Globus pallidus (tissue), 1 donor: ENCODE measurements at places on chromosomes 5 and 9.
A peak's percentile ranks its signal among the peaks of the same experiment; 100 is the strongest.

GRCh38 chr9:84062538-84062937 lies 81.9 kb downstream of the RMI1 start:
- DNase-seq: no peak

- DNase-seq: no peak
Measured at GRCh38 chr5:42799668-42800114, 12.0 kb downstream of the SELENOP start.

GRCh38 chr5:125162714-125163113 lies 416.3 kb upstream of the ZNF608 start:
- DNase-seq: no peak

- DNase-seq: no peak
Measured at GRCh38 chr9:36691671-36692070, 119.0 kb downstream of the MELK start.

DNA sequence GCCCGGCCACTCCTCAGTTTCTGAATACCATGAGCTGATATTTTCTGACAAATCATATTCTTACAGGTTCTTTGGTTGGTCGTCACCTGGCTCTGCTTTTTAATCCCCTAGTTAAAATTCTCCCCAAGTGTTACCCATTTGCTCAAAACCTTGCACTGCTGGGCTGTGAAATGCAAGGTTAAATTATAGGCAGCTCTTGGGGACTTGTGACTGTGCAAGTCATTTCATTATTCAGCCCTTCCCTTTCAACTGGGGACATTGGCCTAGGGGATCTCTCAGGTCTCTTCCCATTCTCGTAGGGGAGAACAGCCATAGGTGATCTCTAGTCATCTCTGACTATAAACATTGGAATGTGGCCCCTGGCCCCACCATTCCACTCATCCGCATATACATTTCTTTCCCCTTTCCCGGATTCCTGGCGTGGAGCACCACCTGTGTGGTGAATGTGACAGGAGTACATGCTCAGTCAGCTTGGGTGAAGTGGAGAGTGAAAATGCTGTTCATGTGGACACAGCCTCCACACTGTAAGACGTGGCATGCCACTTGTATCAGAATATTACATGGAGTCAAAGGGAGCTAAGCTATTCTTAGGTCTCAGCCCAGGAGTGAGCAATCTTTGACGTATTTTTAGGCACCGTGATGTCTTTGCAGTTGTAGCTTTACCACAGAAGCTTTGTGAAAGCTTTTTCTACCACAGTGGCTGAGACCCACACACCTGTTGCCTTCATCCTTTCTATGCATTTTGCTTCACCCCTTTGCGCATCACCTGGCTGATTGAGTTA lies 386.7 kb downstream of the KDM4C start:
- DNase-seq: no peak

GRCh38 chr9:3138231-3139229 lies 294.6 kb upstream of the PUM3 start:
- DNase-seq: no peak

GRCh38 chr9:109191746-109192145 lies 24.7 kb upstream of the FRRS1L start:
- no peak for DNase-seq

- DNase-seq: no peak
Measured at GRCh38 chr5:42828671-42829070, 17.0 kb upstream of the SELENOP start.

DNA sequence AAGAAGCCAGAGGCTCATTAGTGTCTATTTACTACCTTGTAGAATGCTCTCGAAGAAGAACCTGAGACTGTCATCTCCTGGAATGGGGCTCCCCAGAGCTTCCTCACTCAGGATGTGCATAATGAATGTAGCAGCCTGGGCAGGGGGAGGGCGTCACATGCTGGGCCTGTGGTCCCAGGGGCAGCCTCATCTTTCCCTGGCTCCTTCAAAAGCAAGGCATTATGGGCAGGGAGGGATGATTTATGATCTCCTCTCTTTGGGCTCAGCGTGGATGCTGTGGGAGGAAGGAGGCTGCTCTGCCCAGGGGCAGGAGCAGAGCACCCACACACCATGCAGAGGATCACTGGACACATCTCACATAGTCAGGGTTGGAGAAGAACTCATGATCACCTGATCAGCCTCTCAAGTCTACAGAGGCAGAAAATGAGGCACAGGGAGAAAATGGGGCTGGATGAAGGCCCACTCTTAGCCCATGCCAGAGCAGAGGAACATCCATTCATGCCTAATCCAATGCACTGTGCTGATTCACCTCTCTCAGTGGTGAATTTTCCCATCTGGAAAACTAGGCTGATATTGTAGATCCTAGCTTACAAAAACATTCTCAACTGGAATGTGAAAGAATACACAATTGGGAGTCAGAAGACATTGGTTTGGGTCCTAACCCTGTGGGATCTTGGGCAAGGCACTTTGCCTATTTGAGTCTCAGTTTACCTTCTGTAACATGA lies 173.7 kb downstream of the CARTPT start:
- no peak for DNase-seq

DNA sequence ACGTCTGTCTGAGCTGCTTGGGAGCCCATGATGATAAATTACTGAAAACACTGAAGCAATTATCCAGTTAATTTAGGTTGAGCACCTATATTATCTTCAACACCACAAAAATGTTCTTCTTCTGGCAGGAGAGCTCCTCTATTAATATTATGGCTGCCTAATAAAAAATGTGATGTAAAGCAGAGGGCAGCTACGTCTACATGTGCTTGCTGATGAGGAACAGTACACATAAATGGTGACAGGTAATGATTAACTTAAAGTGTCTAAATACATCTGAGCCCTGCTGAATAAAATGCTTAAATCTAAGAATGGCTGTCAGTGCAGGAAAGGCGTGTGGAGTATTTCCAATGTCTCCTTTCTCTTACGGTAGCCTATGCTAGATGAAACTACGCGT lies 131.3 kb upstream of the NR3C1 start:
- no peak for DNase-seq

DNA sequence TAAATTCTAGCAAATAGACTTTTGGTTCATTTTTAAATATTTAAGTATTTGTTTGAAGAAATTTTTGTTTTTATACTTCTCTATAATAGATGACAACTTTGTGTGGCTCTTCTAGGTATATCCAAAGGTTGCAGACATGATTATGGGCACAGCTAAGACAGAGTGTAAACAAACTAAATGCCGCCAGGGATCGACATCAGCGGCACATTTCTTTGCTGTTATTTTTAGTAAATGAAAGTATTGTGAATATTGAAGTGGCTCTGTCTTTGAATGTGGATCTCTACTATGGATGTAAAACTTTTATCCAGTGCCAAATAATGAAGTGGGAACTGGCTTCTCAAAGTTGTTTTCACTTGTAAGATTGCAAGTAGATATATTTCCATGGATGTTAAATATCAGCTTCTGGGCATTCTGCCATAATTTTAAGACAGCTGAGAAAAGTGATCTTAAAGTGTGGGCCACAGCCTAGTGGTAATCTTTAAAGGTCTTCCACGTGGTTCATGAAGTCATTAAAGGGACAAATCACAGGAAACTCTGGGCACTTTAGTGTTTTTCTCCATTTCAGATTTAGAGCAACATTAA lies 589.9 kb downstream of the ZNF608 start:
- DNase-seq: no peak

- DNase-seq: peak; percentile 85
Measured at GRCh38 chr9:126440940-126441339, 114.3 kb downstream of the MVB12B start.

DNA sequence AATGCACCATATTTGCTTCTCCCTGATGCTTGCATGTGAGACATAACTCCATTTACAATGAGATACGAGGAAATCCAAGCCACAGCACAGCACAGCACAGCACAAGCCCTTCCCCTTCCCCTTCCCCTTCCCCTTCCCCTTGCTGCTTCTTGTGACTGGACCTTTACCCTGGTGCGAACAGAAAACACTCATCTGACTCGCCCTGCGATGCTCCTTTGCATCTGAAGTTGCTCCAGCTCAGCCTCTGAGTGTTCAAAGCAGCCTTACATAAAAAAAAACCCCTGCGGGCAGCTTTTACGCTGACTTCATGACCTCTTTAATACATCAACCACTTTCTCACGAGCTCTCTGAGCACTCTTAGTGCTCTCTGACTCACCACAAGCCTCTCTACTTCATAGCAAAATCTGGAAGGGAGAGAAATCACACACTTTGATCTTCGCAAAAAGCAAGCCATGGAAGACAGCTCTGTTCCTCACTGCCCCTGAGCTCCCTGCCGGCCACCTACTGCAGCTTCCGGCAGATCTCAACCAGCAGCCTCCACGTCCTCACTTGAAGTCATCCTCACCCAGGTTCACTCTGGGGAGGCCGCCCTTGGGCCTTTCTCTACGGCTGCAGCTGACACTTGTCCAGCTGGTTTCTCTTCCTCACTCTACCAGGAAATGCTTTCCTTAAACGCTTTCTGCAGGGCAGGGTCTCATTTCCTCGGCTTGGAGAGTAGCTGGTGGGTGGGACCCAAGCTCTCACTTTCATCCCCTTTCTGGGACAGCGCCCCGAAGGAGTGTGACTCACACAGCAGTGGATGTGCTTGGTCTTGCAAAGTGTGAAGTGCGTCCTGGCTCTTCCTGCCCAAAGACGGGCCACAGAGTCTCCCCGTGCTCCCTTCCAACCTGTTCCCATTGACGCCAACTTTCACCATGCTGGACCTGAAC lies 5.3 kb downstream of the SLC34A1 start:
- no peak for DNase-seq

DNA sequence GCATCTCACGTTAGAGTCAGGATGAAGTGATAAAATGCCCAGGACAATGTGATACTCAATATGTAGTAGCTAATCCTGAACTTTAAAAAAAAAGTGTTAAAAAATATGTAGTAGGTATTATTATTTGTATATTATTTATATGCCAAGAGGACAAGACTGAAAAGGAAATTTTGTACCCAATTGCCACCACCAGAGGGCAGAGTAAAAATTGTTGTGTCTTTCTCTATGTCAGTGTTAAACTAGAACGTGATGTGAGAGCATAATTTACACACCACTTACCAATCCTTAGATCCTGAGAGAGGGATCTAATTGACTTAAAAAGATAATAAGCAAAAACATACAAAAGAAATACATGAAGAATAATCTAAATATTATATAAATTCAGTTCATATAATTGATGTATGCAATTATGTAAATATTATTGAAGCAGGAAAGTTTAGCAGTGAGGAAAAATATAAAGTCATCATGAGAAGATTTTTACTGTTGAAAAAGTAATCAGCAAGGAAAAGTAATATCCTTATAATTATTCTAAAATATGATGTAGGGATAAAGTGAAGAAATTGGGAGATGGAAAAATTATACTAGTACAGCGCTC lies 288.9 kb downstream of the RAB3C start:
- DNase-seq: peak; percentile 13

- DNase-seq: peak; percentile 86
Measured at GRCh38 chr5:127428748-127429147, 88.7 kb upstream of the PRRC1 start.

DNA sequence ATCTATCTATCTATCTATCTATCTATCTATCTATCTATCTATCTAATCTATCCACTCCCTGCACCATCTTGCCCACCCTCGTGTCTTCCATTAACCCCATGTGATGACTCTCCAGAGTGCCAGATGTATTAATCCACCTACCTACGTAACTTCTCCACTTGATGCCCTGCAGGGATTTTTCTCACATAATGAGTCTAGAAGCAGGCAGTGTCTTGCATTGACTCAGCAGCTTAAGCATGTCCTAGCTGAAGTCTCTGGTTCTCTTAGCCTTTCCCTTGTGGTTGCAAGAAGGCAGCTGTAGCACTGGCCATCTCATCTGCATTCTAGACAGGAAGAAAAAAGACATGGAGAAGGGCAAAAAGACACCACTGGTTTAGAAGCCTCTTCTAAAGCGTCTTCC lies 96.7 kb upstream of the ALDH1B1 start:
- no peak for DNase-seq

DNA sequence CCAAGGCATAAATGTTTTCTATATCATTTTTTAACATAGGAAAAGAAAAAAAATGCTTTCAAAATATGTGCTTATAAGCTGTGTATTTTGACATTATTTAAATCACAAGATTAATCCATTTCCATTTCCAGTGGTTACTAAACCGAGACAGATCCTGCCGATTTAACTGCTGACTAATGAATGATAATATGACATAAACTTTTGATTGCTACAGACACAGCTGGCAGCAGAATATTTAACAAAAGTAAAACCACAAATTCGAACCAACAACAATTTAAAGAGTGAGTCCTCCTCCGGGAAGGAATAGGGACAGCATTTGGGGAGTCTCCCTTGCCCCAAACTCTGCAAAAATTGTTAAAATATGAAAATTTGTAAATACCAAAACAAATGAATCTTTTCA lies 401.3 kb upstream of the DAB2 start:
- no peak for DNase-seq

- no peak for DNase-seq
Measured at GRCh38 chr5:121144764-121145163, 680.7 kb downstream of the PRR16 start.

DNA sequence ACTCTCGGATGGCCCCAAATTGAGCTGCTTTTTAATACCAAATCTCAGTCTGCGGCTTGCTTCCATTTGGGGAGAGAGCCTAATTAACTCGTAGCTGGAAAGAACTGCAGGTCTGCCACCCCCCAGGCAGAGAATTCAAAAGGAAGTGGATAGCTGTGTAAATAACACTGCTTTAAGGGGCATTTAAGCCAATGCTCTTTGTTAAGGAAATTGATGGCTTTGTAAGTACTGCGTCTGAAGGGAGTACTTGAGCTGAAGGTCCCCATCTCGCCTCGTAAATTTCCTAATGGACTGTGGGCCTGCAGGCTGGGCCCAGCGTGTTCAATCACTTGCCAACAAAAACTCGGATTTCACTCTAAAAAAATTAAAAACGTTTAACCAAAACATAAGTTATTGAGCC lies 132.7 kb downstream of the PAPPA start:
- no peak for DNase-seq

DNA sequence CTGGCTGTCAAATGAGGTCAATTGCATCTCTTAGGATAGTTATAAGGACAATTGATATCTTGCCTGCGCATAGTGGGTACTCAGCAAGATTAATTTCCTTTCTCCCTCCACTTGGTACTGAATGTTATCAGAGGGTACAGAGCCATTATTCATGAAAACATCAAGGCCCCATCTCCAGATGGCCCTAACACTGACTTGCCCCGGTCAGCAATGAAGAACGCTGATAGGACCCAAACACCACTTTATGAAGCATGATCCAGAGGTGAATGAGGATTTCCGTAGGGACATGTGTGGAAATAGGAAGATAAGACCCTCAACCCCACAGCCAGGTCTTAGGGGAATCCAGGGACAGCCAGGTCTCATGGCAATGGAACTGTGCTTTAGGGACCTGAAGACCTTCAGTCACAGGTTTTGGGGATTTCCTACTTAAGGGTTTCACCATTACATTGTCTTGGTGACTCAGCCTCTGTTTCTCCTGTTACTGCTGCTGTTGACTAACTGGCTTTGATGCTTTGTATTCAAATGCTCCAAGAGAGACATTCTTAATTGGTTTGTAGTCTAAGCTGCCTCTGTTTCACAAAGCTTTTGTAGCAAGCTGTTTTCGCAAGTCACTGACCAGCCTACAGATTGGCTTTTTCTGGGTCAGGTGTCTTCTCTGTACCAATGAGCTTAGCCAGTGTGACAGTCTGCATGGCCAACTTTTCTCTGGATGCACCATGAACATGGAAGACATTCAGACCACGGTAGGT lies 35.3 kb upstream of the IQGAP2 start:
- DNase-seq: no peak

- no peak for DNase-seq
Measured at GRCh38 chr5:132457371-132458225, 33.0 kb downstream of the IRF1 start.

- no peak for DNase-seq
Measured at GRCh38 chr5:44233691-44234090, 155.5 kb downstream of the FGF10 start.
